ENCODE measurements at places on chromosomes 11 and 22.

- H3K27ac ChIP-seq: no peak overlapping the region
- H3K27me3 ChIP-seq: peaks cover 17% of the 10 kb centered on the region
- H3K4me1 ChIP-seq: peaks cover 20% of the 10 kb centered on the region
- H3K36me3 ChIP-seq: no peaks in the 10 kb centered on the region
- DNase-seq: no peak
Measured at GRCh38 chr11:125494031-125494360, 2.1 kb downstream of the FEZ1 start.

DNA sequence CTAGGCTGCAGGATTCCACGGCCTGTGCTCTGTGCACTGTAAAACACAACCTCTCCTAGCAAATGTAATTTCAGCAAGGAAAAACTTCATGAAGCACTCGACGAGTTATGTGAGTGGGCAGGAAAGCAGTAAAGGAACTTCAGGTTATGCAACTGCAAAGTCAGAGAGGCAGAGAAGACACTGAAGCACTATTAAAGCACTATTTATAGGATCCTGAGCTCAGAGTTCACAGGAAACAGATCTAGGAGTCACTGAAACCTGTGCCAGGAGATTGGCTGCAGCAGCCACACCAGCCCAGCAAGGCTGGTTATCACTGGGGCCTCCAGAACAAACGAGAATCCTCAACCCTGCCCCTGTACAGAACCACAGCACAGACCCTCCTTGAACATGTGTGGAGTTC is 2.5 kb downstream of the SMIM35 start:
- no peak for DNase-seq
- H3K4me1 ChIP-seq: no peaks in the 10 kb centered on the region
- H3K36me3 ChIP-seq: no peaks in the 10 kb centered on the region

- no peaks in the 10 kb centered on the region for H3K36me3 ChIP-seq
- no peaks in the 10 kb centered on the region for H3K4me1 ChIP-seq
- no peak overlapping the region for H3K4me3 ChIP-seq
- no peak overlapping the region for H3K27ac ChIP-seq
Measured at GRCh38 chr11:107275632-107276031, 182.0 kb downstream of the CWF19L2 start.

- no peaks in the 10 kb centered on the region for H3K4me1 ChIP-seq
- no peaks in the 10 kb centered on the region for H3K36me3 ChIP-seq
- DNase-seq: no peak
- no peaks in the 10 kb centered on the region for H3K27me3 ChIP-seq
- no peak overlapping the region for H3K27ac ChIP-seq
Measured at GRCh38 chr11:122127020-122127419, 11.0 kb upstream of the BLID start.

DNA sequence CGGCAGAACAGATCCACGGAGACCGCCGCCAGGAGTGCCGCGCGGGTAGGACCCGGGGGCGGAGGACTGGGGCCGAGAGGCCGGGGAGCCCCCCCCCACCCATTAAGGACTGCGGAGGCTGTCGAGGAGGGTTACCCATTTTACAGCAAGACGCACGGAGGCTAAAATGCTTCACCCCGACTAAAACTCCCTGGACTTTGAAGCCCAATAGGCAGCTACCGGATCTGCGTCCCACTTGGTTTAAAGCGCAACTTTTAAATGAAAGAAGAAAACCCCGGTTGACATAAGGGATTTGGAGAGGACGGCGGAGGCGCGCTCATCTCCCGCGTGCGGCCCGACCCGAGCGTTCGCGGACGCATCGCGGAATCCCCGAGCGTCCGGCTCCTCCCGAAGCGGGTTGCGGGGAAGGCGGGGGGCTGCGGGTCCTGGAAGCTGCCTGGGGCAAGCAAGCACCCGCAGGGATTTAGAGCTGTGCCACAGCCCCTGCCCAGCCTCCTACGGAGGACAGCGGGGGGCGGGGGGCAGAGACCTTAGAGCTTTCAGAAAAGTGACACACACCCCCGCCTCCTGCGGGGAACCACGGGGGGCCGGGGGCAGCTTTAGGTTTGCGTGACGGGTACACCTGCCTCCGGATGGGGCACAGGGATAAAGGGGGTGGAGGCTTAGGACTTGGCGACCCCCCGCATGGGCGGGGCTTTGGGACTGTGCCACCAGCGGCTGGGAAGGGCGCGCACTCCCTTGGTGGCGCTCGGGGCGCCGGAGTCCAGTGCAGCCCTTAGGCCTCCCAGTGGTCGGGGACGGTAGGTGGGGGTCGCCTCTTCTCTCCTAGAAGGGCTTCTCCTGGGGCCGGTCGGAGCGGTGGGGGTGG is 760 bp upstream of the CELSR1 start:
- H3K4me1 ChIP-seq: peaks cover 8% of the 10 kb centered on the region
- no peak for DNase-seq
- H3K36me3 ChIP-seq: no peaks in the 10 kb centered on the region
- H3K27ac ChIP-seq: no peak overlapping the region
- peak overlapping the region; percentile 25 for H3K4me3 ChIP-seq

- peak; percentile 57 for DNase-seq
- H3K4me1 ChIP-seq: peaks cover 5% of the 10 kb centered on the region
- peak within 1 kb of the TSS; percentile 84 for H3K4me3 ChIP-seq
Measured at GRCh38 chr11:62337303-62338181, at the start of gene ASRGL1. Gene ASRGL1 (plus strand): TSS chr11:62337448. CDS start chr11:62337978, 530 bp downstream.

DNA sequence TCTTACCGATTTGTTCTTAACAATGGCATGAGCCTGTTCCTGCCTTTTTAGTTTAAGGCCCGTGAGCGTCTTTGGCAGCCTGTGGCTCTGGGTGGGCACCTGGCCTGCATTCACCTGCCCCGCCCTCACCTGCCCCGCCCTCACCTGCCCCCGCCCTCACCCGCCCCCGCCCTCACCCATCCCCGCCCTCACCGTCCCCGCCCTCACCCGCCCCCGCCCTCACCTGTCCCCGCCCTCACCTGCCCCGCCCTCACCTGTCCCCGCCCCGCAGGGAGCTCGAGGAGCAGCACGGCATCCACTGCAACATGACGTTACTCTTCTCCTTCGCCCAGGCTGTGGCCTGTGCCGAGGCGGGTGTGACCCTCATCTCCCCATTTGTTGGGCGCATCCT is 14.2 kb downstream of the GATD1 start:
- H3K36me3 ChIP-seq: peaks cover 39% of the 10 kb centered on the region
- DNase-seq: no peak
- H3K27me3 ChIP-seq: no peaks in the 10 kb centered on the region

All from effector memory CD4-positive, alpha-beta T cell (primary cell).